ENCODE measurements at places on chromosomes 13 and 19.

DNA sequence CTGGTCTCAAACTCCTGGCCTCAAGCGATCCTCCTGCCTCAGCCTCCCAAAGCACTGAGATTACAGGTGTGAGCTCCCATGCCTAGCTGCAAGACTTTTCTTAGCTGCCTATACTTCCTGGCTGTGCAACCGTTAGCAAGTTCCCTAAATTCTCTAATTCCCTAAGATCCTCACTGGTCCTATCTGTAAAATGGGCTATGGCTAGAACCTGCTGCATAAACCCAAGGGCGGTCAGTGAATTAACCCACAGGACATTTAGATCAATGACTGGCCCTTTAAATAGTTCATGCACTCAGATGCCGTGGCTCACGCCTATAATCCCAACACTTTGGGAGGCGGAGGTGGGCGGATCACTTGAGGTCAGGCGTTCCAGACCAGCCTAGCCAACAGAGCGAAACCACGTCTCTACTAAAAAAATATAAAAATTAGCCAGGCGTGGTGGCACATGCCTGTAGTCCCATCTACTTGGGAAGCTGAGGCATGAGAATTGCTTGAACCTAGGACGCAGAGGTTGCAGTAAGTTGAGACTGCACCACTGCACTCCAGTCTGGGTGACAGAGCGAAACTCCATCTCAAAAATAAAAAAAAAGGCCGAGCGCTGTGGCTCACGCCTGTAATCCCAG lies 4.1 kb upstream of the C19orf53 start:
- no peak for DNase-seq

- no peak for DNase-seq
These were observed 74.8 kb downstream of the TSHZ3 start for GRCh38 chr19:31274251-31275067.

DNA sequence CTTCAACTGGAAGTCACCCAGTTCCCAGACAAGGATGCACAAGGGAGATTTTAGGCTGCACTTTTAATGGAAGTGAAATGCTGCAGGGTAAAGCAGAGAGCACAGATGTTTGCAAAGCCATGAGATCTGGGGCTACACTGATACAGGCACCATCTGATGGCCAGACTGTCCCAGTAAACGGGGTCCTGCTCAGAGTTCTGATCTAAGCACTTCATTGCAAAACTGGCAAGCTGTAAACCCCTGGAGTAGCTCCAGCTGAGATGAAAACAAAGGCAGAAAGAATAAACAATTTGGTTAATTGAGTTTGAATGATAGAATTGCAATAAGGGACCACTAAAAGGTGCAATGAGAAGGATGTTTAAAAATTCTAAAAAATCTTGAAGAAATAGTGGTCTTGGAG lies 197.1 kb downstream of the OXGR1 start:
- DNase-seq = no peak

DNA sequence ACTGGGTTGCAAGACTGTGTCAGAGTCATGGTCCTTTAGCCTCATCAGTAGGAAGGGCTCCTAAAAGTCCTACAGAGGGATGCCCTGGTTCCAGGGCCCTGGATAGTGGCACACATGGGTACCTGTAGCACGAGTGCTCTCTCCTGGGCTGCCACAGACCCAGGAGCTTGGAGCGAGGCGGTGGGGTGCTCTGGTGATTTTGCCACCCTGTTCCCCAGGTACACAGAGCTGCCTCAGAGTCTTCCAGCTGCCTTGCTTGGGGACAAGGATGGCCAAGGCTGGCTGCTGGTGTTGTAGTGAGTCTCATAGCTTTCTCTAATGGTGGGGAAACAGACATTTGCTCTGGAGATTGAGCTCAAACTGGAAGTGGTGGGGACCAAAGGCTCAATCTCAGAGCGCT lies 53.9 kb upstream of the OLFM4 start:
- no peak for DNase-seq

GRCh38 chr19:2758601-2759313 lies 18.9 kb upstream of the SLC39A3 start:
- no peak for DNase-seq

DNA sequence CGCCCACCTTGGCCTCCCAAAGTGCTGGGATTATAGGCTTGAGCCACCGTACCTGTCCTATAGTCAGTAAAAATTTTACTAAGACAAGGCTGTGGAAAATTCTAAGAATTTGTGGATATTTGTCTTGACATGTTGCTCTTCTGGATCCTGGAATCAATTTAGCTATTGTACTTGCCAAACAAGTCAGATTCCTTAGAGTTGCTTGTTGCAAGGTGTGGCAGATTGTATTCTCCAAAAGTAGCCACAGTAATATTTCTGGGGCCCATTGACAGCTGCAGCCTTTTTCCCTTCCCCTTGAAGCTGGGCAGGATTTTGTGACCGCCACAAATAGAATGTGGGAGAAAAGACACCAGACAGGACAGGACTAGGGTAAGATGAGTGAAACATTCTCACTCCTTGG lies 98.8 kb upstream of the TMTC4 start:
- DNase-seq = no peak

GRCh38 chr13:72561791-72562190 lies 165.6 kb downstream of the MZT1 start:
- no peak for DNase-seq

GRCh38 chr13:93146584-93147297 lies 79.9 kb upstream of the GPC6 start:
- no peak for DNase-seq

DNA sequence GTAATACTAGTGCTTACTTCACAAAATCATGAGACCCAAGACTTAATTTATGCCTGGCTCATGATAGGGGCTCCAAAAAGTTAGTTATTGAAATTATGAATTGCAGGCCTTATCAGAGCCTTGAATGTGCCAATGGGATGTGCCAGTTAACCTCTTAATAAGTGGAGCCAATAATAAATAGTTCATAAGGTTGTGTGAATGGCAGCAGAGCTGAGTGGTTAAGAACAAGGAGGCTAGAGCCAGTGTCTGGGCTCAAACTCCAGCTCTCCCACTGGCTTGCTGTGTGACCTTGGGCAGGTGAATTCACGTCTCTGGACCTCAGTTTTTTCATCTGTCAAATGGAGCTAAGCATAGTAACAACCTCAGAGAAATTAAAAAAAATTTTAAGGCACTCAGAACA lies 133.7 kb downstream of the IER2 start:
- no peak for DNase-seq

DNA sequence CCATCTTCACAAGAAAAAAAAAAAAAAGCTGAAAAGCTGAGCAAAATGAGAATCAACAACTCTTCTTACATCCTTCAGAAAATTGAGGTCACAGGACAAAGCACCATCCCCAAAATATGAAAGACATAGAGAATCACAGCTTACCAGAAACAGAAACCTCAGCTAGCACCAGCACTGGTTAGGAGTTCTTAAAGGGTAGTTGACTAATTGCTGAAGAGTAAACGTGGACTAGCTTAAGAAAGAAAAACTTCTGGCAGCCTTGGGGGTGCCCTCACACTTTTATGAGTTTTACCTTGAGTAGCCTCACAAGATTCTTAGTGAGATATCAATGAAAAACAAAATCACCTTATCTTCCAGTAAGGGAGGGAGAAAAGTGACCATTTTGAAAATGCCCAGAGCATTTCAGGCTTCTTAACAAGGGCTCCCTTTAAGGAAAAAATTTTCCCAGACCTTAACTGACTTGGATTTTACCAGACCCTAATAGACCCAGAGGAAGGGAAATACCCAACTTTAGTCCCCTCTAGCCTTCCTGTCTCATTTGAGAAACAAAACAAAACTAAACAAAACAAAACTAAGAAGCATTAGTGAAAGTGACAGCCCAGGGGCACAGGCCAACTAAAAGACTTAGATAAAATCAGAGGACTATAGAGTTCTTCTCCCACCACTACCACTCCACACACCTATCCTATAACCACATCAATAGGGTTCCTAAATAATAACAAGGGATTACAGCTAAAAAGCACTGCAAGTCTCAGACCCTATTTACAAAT lies 888.6 kb downstream of the DIAPH3 start:
- DNase-seq = no peak

DNA sequence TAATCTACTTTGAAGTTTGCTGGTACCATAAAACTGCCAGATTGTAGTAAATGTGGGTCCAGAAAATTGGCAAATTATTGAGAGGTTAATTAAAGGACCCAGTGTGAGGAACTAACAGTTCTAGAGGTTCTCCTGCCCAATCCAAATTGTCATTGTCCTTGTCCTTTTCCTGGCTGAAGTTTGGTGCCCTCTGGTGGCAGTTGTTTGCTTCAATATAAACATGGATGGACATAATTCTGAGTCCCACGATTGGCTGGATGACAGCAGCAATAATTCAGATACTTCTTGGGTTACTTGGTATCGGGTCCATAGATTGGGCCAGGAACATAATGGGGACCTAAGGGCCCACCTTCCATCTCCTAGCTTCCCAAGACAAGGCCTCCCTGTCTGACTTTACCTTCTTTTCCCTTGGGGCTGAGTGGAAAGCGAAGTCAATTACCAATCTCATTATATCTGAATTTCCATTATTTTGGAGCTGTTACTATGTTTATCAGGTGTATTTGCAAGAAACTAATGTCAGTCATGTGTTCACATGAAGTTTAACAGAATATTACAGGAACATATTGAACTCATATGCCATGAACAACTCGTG lies 33.8 kb upstream of the GARRE1 start:
- DNase-seq = peak; percentile 62

DNA sequence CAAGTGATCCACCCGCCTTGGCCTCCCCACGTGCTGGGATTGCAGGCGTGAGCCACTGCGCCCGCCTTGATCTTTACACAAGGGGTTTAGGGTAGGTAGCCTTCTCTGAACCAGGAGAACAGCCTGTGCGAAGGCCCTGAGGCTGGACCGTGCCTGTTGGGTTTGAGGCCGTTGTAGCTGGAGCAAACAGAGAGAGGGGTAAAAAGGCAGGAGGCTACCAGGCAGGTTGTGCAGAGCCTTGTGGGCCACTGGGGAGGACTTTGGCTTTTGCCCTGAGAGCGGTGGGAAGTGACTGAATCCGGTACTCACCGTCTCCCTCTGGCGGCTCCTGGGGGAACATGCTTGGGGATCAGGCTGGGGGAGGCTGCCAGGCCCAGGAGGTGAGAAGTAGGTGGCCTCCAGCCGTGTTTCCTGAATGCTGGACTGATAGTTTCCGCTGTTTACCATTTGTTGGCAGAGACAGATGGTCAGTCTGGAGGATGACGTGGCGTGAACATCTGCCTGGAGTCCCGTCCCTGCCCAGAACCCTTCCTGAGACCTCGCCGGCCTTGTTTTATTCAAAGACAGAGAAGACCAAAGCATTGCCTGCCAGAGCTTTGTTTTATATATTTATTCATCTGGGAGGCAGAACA lies 24.6 kb downstream of the SPC24 start:
- peak; percentile 69 for DNase-seq

GRCh38 chr19:55456347-55456746 lies 5.1 kb downstream of the ISOC2 start:
- no peak for DNase-seq

DNA sequence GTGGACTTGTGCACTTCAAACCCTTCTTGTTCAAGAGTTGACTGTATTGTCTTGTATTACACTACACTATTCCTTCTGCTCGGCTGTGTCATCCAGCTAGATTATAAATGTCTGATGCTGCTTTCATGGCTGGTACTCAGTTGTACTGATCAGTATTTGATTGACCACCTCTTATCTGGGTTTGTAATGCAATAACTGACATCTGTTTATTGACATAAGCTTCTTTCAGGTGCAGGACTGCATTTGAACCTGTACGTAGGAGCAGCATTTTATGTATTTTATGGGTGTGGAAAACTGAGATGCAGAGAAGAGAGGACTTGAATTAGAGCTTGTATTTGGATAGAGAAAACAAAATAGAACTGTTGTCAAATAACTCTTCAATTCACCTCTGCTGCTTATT lies 309.2 kb downstream of the FGF9 start:
- DNase-seq = no peak

DNA sequence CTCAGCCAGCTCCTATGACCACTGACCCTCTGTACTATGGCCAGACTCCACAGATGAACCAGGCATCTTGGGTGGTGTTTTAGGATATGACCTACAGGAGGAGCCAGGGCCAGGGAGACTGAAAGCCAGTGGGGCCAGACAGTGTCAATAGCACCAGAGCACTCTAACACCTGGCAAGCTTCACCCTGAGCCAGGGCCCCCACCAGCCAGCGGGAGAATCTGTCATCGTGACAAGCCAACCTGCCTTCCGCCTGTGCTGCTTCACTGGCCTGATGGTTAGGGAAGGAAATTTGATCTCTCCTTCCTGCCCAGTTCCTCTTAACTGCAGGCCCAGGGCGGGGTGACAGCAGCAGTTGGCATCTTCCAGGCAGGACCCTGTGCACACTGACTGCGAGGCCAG lies 222.4 kb downstream of the UQCRFS1 start:
- DNase-seq = no peak

GRCh38 chr19:30873003-30873402 lies 476.2 kb downstream of the TSHZ3 start:
- DNase-seq = no peak

- no peak for DNase-seq
These were observed 102.7 kb downstream of the SLAIN1 start for GRCh38 chr13:77800219-77800618.

DNA sequence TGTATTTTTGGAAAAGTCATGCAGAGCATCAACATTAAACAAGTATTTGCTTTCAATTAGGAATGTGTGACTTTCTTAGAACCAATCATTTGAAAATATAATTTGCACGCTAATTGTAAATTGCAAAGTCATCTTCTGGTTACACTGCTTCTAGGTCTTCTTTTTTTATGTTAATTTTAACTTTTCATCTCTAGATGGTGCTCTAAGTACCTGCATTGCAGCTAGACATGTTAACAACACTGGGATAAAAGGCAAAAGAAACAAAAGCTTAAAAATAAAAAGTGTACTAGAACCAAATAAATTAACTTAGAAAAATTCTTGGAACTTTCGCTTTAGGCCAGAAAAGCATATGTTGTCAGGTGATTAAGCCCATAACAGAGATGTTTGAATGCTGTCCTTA lies 2758.2 kb downstream of the PCDH9 start:
- DNase-seq = no peak

DNA sequence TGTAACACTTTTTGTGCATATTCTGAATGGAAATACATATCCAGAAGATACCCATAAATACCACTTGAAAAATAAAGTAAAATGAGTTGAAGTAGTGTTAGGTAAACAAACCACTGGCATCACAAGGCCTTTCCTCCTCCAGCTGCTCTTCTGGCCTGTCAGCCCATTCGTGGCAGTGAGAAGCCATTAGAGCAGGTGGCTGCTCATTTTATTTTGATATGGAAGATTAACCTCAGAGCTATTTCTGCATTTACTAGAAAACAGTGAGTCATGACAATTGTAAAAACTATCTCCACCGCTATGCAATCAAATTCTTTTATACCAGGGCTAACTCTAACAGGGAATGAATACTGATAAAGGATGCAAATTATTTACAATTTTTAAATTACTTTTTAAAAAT lies 2898.1 kb downstream of the PCDH9 start:
- DNase-seq = no peak

GRCh38 chr13:26847281-26847680 lies 86.7 kb upstream of the GPR12 start:
- no peak for DNase-seq

DNA sequence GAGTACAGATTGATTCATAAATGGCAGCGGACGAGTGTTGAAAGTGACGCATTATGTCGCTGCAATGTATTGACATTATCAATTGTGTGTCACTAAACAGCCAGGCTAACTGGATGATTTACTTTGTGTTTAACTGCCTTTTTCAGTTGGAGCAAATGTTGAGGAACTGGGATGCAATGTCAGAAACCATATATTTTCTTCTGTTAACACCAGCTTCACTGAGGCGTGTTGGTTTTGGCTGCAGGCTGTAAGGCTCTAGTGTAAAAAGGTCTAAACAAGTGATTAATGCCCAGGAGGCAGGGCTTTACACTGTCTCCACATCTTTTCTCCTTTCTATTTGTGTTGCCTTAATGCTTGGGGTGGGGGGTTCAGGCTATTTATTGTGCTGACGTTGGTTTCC lies 80.1 kb downstream of the GGACT start:
- DNase-seq = no peak

GRCh38 chr19:41128692-41129091 lies 14.5 kb downstream of the CYP2F1 start:
- DNase-seq = no peak
